Daoy (cell line): ENCODE measurements at places on chromosomes 12 and 14. TPM values are rescaled to one million over a fixed set of nuclear protein-coding genes. Genes with fewer than 3 reads are reported as not detected.

The RAPGEF3 gene
- 0.83 and 1.4 TPM in 2 replicates for total RNA-seq

The DPF3 gene
- 5.0 and 6.4 TPM in 2 replicates for total RNA-seq

The PRIMA1 gene
- total RNA-seq = 0.06 TPM in 1 of 2 replicates, not detected in the other

- no peak for DNase-seq
Observed at GRCh38 chr12:119200601-119201000, 21.9 kb downstream of the HSPB8 start.

DNA sequence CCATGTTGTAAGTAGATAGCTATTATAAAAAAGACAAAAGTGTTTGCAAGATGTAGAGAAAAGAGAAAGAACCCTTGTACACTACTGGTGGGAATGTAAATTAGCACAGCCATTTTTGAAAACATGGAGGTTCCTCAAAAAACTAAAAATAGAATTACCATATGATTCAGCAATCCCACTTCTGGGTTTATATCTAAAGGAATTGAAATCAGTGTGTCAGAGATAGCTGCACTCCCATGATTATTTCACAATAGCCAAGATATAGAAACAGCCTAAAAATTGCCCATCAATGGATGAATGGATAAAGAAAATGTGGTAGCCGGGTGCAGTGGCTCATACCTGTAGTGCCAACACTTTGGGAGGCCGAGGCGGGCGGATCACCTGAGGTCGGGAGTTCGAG, 9.2 kb downstream of the PSMC6 start:
- DNase-seq = no peak

DNA sequence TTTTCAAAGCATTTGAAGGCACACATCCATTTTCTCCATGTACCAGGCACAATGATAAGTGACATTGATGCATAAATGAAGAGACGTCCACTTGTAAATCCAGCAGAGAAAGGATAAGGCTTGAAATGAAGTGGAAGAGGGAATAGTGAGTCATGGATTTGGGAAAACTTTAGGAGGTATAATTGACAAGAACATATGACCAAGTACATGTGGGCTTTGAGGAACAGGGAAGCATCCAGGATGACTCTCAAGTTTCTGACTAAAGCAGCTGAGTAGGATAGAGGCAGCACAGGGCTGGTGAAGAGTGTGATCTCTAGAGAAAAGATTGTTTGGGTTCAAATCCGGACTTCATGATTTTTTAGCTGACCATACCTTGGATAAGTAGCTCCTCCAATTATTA, 43.6 kb upstream of the SYT1 start:
- DNase-seq = no peak

DNA sequence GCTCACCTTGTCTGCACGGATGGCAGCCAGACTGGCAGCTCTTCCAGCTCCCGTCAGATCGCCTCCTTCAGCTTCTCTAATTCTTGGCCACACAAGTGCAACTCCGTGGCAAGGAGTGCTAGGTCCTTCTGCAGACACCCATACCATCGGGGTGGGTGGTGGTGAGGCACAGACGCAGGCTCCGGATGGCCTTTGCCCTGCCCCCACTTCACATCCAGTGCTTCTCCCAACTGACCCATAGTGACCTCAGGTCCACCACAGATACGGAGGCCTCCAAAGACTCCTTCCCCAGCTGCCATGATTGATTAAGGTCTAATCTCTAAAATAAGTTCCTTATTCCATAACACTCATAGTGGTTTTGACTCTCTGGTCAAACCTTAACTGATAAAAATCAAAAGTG, 19.9 kb upstream of the CD27 start:
- DNase-seq = no peak

DNA sequence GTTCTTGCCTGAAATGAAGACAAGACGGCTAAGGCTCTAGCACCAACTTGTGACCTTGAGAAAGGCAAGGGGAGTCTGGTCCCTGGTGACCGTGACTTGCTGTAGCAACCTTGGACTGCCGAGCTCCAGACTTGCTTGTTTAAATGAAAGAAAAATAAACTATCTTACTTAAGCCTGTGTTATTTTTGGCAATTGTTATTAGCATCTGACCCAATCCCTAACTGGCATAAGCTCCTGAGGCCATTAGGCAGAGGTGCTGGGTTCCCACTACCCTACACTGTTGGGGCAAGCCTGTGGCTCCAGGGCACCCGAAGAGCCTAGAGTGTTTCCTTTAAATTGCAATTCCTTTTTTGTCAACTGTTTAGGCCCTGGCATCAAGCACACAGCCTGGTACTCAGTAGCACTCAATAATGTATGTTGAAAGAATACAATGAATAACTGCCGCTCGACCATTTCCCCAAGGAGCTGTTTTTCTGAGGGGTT, 106.9 kb upstream of the HIF1A start:
- DNase-seq = peak; percentile 84

DNA sequence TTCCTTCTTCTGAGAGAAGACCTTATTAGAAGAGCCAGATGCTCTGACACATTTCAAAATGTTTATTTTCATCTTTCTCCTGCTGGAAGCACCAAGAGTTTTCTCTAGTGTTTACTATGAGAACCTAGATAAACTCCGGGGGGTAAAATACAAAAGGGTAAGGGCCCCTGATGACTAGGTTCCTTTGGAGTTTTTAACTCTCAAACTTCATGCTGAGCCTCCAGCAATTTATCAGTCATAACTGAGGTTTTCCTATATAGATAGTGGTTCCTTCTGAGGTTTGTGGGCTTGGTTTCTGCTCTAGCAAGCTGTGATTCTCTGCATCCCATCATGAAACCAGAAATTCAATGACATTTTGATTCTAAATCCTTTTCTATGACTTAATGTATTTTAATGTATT, 210.9 kb downstream of the LRFN5 start:
- DNase-seq = peak; percentile 51

DNA sequence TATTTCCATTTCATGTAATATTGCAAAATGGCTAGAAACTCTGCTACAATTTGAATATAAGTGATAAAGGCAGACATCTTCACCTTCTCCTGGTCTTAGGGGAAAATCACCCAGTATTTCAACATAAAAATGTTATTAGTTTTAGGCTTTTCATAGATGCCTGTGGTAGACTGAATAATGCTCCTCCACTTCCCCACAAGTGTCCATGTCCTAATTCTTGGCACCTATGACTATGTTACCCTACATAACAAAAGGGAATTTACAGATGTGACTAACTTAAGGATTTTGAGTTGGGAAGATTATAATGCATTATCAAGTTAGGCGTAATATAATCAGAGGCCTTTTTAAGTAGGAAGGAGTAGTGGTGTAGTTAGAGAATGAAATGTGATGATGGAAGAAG, 196.4 kb downstream of the TMTC3 start:
- DNase-seq = no peak

DNA sequence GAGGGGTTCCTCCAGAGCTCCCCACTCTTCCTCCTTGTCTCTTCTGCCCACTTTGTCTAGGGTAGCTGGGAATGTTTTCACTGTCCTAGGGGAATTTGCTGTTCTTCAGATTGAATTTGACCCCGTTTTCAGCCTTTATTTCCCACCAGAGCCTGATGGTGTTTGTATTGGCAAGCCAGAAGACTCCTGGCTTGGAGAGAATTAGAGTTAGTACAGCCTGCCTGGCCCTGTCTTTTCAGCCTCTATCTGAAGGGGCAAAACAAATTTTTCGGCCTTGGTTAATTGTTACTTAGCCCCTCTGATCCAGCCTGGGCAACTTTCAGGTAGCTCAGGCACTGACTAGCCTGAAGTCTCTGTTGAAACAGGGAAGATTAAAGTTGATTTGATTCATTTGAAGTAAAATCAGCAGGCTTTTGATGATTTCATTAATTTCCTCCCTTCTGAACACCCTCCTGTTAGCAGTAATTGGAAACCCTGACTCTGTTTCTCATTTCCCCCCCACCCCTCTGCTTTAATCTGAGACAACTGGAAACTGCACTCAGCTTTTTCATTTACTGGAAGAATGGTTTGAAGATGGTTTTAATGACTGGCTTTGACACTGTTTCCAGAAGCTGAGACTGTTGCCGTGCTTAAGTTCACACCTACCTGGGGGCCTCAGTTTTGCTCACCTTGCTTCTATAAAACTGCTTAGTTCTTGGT, 63.3 kb downstream of the SUSD6 start:
- no peak for DNase-seq

- no peak for DNase-seq
Observed at GRCh38 chr12:127473766-127474165, 793.2 kb upstream of the TMEM132C start.

DNA sequence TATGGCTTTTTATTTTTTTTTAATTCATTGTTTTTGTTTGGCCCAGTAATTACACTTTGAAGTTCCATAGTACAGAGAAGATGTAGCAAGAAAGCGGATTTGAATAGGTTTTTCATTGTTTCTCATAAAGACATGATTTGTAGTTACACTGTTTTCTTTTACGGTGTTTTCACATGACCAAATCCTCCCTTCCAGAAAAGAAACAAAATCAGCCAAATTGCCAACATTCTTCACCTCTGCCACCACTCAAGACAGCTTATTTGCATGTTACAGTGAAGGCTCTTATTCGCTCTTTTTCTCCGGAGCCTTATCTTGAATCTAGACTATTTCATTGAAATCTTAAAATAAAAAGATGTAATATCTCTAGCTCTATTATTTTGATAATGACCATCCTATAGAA, 50.9 kb upstream of the KCNH5 start:
- no peak for DNase-seq
